ENCODE measurements at places on chromosomes 5 and 9.

DNA sequence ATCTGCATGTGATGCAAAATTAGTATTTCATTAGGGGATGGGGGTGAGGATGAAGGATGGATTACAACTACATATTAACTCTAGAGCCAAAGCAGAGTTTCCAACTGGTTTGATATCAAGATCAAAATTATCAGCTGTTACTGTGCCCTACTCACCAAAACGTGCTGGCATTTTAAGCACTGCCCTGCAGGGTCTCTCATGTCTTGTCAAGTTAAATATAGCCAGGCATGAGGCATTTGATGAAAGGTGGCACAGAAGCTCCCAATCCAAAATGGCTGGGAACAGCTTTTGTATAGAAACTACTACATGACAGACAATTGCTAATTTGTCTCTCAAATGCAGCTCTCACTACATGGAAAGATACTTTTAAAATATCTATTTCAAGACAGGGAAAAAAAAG, 27.1 kb upstream of the CAAP1 start:
- DNase-seq = no peak

- no peak for DNase-seq
Measured at GRCh38 chr9:76717176-76717575, 47.1 kb upstream of the PCA3 start.

- no peak for DNase-seq
Measured at GRCh38 chr9:131234799-131235479, 41.4 kb downstream of the FAM78A start.

- no peak for DNase-seq
Measured at GRCh38 chr9:124290053-124290591, 32.4 kb downstream of the NEK6 start.

GRCh38 chr5:143251946-143252345, 151.5 kb downstream of the NR3C1 start:
- no peak for DNase-seq

DNA sequence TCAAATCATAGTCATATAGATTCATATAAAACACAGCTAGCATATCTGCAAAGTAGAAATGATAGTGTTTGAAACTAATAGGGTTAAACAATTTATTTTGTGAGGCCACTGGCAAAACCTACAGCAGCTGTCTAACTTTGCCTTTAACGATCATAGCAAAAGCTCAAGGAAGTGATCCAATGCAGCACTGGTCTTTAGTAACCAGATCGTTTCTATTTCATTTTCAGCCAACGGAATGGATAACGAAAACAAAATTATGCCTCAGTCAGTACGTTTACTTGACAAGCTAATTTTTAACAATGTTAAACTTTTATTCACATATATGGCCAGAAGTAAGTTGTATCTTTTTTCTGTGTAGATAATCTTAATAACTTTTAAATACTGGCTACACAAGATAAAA, 17.7 kb downstream of the MLLT3 start:
- no peak for DNase-seq

DNA sequence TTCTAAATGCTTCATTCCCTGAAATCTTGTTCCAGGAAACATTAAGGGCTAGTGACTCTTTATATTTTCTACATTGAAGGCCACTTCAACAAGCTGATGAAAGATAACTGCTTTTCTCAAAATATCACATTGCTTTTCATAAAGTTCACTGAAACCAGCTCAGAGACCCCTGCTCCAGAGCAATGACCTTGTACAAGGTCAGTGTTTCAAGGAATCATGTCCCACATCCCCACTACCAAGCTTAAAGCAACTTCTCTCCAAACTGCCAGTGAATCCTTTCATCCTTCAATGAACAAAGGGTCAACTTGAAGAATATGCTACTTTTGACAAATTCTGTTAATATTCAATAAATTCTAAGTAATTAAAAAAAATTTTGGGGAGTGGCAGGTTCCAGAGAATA, 12.0 kb upstream of the SPATA24 start:
- DNase-seq = no peak
